Neural crest cell (in vitro differentiated cells): ENCODE measurements at places on chromosomes 5 and 9. TPM values are rescaled to one million over a fixed set of nuclear protein-coding genes. Genes with fewer than 3 reads are reported as not detected.
A peak's percentile ranks its signal among the peaks of the same experiment; 100 is the strongest.

GRCh38 chr5:154956712-154957111, 15.8 kb downstream of the MRPL22 start:
- peaks cover 2% of the 10 kb centered on the region for H3K36me3 ChIP-seq
- no peak for DNase-seq
- H3K4me3 ChIP-seq: no peak overlapping the region

GRCh38 chr9:110641293-110641692, 27.3 kb upstream of the MUSK start:
- no peak overlapping the region for H3K4me3 ChIP-seq
- H3K36me3 ChIP-seq: no peaks in the 10 kb centered on the region
- no peak for DNase-seq
- H3K27me3 ChIP-seq: no peaks in the 10 kb centered on the region

DNA sequence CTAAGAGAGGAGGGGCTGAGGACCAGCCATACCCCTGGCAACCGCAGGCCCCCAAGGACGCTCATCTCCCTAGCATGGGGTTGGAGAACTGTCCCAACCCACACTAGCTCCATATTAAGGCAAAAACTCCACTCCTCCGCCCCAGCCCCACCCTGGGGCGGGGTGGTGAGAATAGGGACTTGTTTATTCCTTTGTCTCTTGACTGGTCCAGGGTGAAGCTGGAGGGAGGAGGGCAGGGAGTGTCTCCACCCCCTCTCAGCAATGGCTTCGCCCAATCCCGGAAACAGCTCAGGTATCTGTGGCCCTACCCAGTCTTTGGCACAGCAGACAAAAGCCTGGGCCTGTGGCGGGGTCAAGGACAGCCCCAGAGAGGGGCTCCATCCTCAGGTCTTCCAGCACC, 16.9 kb downstream of the PRRX2 start:
- H3K36me3 ChIP-seq: no peaks in the 10 kb centered on the region
- no peak for DNase-seq
- no peak overlapping the region for H3K4me3 ChIP-seq
- H3K27me3 ChIP-seq: peaks cover 5% of the 10 kb centered on the region

DNA sequence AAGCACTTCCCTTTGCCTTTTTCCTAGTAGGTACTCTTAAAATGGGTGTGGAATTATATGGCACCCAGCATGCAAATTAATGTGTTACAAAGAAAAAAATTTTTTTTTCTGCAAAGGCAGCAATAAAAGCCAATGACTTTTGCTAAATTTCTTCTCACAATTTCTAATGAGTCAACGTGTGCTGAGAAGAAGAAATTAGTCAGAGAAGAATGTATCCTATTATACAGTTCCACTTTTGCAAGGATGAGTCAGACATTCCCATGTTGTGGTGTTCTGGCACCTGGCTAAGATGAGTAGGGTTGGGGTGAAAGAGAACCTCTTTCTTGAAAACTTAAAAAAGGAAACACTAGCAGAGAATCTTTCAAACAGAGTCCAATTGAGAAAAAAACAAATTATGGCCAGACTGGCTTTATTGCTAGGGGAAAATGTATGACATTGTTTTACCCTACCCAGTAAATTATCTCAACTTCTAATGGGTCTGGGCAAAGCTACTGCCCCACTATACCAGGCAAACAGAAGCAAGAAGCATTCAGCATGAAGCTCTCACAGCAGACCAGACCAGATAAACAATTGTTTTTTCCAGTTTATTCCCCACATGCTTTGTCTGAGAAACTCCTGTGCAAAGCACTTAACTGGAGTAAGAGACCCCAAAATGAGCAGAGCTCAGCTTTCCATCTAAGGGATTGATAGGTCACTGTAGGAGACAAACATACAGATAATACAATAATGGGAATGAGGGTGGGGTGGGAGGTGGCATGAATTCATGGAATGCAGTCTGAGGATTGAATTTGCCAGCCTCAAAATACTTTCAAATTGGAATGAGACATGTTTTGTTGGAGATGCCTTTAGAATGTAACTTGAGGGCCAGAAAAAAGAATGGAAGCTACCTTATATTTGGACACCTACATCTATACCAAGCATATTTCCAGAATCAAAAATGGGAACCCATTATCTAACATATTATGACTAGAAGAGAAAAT, 220.8 kb upstream of the RFX3 start:
- no peaks in the 10 kb centered on the region for H3K4me1 ChIP-seq
- no peak overlapping the region for H3K4me3 ChIP-seq
- no peaks in the 10 kb centered on the region for H3K36me3 ChIP-seq
- no peak overlapping the region for H3K27ac ChIP-seq

DNA sequence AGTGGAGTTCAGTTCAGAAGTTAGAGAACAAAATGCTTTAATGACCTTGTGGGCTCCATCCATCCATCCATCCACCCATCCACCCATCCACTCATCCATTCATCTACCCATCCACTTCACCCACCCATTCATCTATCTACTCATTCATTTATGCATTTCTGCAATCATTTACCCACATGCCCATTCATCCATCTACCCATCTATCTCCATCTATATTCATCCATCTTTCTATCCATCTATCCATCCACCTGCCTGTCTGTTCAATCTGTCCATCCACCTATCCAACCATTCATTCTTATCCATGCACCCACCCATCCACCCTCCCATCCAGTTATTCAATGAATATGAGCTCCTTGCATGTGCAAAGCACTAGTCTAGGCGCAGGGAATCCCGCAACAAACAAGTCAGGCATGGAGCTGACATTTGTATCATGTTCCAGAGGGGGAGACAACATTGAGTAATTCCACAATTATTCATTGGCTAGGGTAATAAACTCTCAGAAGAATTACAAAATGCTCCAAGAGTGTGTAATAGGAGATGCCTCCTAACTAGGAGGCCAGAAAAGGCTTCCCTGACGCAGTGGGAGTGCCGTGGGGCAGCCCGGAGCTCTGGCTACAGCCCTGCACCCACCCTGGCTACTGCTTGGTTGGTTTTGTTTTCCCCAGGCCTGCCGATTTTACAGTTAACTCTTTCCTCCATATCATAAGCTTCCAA, 211.2 kb downstream of the NXNL2 start:
- no peak for DNase-seq
- H3K27ac ChIP-seq: peak overlapping the region; percentile 90
- H3K4me3 ChIP-seq: no peak overlapping the region
- H3K4me1 ChIP-seq: peaks cover 34% of the 10 kb centered on the region
- peaks cover 3% of the 10 kb centered on the region for H3K36me3 ChIP-seq

DNA sequence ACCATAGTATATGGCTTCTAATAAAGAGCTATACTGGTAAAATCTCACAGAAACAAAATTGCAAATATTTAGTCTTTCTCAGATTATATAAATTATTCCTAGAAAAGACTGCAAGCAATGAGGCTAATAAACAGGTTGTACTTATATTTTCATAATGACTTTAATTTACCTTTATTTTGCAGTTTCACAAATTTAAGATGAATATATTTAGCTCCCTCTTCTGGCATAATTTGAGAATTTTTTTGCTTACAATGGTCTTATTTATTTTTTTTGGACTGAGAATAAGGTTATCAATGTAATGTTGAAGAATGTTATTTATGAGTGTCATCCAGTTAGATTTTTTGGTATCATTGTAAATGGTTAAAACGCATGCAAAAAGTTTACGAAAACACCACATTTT, 56.7 kb downstream of the PIK3R1 start:
- H3K4me1 ChIP-seq: peaks cover 41% of the 10 kb centered on the region
- H3K36me3 ChIP-seq: peaks cover 13% of the 10 kb centered on the region
- H3K27me3 ChIP-seq: no peaks in the 10 kb centered on the region

DNA sequence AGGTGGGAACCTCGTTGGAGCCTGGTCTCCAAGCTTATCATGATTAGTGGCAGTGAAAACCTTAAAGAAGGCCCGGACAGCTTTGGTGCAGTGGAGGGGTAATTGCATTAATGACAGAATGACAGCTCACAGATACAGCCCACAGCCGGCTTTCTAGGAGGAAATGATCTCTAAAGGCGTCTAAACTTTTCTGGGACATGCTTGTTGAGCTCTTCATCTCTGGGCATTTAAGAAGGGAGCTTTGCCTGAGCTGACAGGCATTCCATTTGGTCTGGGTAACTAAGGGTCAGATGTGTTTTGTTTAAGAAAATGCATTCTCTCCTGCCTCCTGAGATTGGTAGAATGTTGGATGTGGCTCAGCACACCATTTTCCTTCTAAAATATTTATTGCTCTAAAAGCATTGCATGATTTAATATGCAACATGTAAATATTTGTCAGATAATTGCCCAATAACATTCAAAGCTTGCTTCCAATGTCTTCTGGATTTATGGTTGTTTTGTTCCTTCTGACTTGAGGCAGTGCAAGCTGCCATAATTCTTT, 4.0 kb downstream of the ANKRD33B start:
- no peaks in the 10 kb centered on the region for H3K36me3 ChIP-seq
- H3K27me3 ChIP-seq: peaks cover 45% of the 10 kb centered on the region
- H3K4me1 ChIP-seq: peaks cover 9% of the 10 kb centered on the region
- DNase-seq: no peak

The FBP1 gene
- total RNA-seq: 0.80 and 0.86 TPM in 2 replicates
